ENCODE measurements at places on chromosomes 5 and 9.

DNA sequence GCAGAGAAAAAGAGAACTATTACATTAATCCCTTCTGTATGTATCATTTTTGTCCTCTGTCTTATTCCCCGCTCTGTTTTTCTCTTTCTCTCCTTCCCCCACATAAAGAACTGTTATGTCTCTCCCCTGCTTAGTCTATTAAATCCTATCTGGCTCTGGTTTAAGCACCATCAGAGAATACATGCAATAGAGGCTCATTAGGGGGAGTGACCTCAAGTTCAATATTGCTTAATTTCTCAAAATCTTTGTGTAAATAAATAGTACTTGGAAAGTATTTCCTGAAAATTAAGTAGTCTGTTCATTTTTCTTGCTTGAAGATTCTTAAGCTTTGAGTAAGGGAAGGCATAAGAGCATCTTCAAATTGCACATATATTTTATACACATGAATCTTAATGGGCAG is 41.2 kb upstream of the FAM174A start:
- no peak for DNase-seq

- no peak for DNase-seq
Measured at GRCh38 chr9:17863213-17863883, 284.5 kb downstream of the SH3GL2 start.

- DNase-seq: no peak
Measured at GRCh38 chr9:113746486-113746885, 129.6 kb upstream of the ZNF618 start.

DNA sequence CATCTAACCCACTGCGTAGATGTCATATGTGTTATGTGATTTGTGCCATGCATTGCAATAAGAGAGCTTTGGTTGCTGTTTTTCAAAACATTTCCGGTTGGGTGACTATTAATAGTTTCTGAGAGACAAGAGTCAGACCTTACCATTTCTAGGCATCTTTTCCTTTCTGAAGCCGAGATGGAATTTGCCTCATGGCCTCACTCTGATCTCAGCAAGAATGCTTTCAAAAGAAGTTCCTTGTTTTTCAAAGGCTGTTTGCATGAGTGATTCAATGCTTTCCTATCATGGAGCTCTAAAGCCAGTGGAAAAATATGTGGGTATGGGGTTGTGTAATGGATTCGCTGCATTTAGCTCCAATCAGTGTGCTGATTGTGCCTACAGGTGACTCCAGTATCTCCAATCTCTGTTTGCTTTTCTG is 203.1 kb upstream of the PPP1R2B start:
- DNase-seq: no peak

DNA sequence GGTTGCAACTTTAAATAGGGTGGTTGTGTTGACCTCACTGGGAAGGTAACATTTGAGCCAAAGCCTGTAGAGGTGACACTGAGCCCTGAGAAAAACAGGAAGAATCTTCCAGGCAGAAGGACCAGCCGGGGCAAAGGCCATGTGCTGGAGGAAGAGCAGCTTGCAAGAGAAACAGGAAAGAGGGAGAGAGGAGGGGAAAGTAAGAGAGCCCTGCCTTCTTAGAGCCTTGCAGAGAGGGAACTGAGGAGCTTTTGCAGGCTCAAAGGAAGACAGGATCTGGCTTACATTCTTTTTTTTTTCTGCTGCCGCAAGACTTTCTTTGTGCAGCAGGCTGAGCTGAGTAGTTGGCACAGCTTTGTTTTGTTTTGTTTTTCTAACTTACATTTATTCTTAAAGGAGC is 17.4 kb downstream of the C9orf153 start:
- DNase-seq: no peak

DNA sequence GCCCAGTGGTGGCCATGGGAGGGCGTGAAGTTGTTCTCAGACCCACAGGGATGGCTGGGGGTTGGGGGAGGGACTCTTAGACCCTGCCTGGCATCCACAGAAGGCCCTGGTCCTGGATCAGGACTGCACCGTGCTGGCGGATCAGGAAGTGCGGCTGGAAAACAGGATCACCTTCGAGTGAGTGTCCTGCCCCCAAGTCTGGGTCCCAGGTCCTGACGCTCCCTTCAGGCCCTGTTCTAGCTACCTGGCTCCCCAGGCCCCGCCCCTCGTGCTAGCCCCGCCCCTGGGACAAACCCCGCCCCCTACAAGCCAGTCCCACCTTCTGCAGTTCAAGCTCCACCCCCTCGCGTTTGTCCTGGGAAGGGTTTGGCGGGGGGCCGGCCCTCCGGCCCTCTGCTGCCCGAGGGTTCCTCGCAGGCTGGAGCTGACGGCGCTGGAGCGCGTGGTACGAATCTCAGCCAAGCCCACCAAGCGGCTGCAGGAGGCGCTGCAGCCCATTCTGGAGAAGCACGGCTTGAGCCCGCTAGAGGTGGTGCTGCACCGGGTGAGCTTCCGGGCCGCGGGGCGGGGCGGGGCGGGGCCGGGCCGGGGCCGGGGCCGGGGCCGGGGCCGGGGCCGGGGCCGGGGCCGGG is 12.9 kb downstream of the RGS14 start:
- peak; percentile 72 for DNase-seq

DNA sequence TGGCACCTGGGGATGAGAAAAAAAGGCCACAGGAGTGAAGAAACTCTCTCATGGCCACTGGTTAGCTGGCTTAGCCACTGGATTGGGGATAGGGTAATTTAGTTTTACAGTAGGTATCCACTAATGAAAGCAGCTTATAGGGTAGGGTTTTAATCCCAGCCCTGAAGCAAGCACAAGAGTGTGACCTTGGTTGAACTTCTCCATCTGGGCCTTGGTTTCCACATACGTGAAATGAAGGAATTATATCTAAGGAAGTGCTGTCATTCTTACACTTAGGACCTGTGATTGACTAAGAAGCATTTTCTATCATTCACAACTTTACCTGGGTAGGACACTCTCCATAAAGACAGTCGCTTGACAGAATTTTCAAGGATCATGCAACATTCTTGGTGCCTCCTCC is 49.6 kb downstream of the FAT2 start:
- DNase-seq: no peak

- no peak for DNase-seq
Measured at GRCh38 chr5:61386045-61386800, 54.2 kb downstream of the ZSWIM6 start.

GRCh38 chr9:20538956-20539355 is 83.3 kb downstream of the MLLT3 start:
- DNase-seq: no peak

- no peak for DNase-seq
Measured at GRCh38 chr5:147504535-147504934, 5.3 kb downstream of the DPYSL3 start.

- no peak for DNase-seq
Measured at GRCh38 chr5:31161781-31162181, 31.7 kb upstream of the CDH6 start.

DNA sequence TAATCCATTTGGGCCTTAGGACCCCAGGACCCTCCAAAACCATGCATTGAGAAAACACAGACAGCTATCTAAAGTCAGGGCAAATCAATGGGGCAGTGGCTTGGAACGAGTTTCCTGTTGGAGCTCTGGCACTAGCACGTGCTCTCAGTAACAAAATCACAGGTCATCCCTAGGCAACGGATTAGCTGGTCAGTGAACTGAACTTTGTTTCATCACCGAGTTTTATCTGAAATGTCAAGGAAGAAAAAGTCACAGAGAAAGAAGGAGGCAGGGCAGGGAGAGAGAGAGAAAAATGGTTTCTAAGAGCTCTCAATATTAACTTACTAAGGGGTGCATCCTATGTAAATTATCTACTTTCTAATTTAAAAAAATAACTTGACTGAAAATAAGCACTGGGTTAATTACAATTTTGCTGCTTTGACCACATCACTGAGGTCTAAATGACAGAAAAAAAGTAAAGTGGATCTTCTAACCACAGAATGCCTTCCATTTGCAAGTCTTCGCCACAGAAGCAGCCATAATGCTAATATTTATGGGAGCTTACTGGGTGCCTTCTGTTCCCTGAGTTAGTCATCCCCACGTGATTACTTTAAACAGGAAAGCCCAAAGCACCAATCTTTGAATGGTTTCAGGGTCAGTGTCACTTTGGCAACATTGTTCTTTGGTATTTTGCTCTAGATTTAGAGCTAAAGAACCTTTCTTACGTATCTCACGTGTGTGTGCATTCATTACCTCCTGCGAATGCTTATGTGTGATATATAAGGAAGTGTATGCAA is 503.9 kb downstream of the RASEF start:
- DNase-seq: no peak

DNA sequence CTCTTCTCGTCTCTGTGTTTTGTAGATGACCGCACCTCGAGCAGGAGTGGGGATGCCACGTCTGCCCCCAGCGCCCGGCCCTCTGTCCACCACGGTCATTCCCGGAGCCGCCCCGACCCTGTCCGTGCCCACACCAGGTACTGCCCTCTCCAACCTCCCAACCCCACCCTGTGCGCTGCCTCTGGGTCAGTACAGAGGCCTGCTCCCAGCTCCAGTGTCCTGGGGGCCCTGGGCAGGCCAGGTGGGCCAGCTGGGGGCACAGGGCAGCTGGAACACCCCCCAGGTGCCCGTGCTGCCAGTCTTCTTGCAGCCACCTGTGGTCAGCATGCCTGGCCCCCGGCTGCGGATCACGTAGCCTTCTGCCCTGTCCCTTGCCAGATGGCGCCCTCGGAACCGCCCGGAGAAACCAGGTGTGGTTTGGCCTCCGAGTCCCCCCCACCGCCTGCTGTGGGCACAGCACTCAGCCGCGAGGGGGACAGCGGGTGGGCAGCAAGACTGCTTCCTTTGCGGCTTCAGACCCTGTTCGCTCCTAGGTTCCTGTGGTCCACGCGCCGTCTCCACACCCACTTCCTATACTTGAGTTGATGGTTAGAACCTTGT is 133.7 kb downstream of the WNK2 start:
- no peak for DNase-seq

All from left renal pelvis (tissue), 4 donors.